ENCODE measurements at places on chromosomes 6 and 20.

GRCh38 chr20:47227576-47227975 lies 128.9 kb downstream of the ZMYND8 start:
- no peak for DNase-seq

GRCh38 chr6:89375427-89376267 lies 23.1 kb upstream of the UBE2J1 start:
- peak; percentile 15 for DNase-seq

DNA sequence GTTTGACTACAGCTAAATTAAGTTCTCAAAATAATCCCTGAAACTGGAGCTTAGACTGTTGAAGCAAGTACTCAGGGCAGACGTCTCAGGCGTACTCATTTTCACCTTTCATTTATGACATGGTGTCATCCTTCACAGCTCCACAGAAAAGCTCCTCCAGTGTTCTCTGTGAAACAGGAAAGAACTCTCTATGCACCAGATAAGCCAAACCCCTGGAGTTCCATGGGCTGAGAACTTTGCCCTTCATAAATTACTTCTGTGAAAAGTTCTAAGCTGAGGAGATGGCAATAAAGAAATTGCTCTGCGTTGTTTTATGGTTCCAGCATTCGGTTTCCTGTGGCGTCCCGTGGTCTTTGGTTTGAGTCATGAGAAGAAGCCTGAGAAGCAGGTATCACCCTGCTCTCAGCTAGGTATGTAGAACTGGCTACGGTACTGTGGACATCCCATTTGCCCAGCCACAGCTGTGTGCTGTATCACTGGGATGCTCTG lies 20.2 kb upstream of the RREB1 start:
- DNase-seq, result no peak

- DNase-seq, result no peak
These were observed 134.2 kb downstream of the PKHD1 start for GRCh38 chr6:51953246-51953645.
